ENCODE measurements at places on chromosomes 5 and 9.
A peak's percentile ranks its signal among the peaks of the same experiment; 100 is the strongest.

DNA sequence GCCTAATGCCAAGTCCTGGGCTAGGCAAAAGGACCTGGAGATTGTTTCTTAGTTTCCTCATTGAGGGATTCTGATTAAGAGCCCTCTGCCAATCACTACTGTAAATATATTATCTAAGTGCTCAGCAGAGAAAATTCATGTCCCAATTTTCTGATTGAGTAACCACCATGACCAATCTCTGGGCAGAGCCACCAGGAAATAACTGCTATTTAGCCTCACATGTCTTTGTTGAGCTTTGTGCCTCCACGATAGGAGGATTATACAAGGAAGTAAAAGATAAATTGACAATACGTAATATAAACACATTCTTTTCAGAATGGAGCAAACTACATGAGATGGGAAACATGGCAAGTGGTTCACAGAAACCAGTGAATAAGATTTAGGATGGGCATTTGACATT is 396.1 kb upstream of the PAPPA start:
- DNase-seq: no peak

GRCh38 chr5:174532455-174533453 is 191.6 kb upstream of the MSX2 start:
- DNase-seq: no peak

GRCh38 chr9:126301985-126302603 is 24.5 kb upstream of the MVB12B start:
- DNase-seq: peak; percentile 76

DNA sequence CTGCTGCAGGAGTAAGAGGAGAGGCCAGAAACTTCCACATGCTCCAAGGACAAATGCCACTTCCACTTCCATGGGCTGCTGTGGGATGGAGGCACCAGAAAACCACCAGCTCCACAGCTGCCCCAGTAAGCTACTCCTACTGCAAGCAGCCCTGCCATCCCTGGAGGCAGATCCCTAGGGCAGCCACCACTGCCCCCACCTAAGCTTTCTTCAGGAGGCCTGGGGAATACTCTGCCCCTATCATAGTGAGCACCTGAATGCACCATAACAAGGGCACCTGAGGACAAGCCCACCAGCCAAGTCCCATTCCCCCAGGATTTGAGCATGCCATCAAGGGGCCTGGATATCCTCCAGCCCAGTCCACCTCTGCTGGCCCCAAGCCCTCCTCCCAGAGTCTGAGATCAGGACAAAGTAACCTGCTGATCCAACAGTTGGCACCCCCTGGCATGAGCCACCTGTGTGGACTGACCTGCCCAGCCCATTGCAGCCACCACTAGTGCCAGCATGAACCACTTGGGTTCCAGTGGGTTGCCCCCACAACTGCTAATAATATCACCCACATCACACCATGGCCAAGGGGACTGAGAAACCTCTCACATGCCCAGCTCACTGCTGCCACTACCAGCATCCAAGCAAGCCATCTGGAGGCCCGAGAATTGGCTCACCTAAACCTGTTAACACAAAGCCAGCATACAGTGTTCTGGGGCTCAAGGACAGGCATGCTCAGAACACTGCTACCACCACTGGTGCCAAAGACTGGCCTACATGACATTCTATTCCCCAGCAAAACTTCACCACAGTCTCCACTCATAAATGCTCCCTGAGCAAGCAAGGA is 480.1 kb downstream of the CDH12 start:
- no peak for DNase-seq

DNA sequence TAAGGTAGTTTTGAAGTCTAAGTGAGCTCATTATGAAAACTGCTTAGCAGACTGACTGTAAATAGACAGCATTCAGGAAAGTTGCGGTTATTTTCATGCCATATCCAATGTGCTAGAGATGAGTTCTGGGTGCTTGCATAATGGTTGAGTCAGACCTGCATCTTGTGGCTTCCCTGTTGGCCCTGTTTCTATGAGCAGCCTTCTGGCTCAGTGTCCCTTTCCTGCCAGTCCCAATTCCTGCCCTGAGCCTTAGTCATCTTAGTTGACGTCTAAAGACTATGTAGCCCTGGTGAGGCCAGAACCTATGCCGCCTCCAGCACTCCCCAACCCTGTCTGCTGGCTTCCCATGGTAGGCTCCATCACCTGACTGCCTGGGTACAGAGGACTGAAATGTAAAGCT is 76.3 kb upstream of the TNFSF8 start:
- DNase-seq: no peak

DNA sequence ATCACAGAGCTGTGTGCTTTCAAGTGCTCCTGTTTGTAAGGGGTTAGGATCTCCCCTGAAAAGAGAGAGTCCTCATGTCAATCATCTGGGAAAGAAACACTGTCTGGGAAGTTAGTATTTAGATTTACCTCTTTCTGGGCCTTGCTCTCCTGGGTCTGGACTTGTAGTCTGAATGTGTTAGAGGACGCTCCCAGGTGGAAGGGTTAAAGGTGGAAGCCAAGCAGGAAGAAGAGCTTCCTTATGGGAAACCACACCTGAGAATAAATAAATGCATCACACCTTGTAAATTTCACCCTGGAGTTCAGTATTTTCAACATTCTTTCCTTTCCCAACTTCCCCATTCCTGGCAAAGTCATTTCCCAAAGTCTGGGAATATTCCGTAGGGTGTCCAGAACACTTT is 1.3 kb downstream of the PLGRKT start:
- no peak for DNase-seq

GRCh38 chr9:105119156-105119555 is 125.3 kb upstream of the SLC44A1 start:
- DNase-seq: no peak

DNA sequence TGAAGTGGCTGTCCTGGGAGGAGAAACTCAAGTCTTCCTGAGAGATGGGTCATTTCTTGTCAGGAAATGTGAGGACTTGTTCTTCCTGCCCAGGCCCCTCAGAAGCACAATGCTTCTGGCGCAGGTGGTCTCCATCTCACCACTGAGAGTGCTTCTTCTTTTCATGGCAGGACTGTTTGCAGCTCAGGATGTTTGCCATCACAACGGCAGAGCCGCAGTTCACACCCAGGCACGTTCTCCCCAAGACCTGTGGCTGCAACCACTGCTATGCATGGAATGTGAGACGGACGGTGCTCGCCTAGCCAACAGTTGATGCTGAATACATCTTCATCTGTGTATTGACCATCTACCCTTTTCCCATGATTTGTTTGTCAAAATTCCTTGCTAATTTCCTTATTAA is 216.3 kb downstream of the GADD45G start:
- DNase-seq: no peak

GRCh38 chr9:120443976-120444375 is 136.0 kb downstream of the CDK5RAP2 start:
- no peak for DNase-seq

- no peak for DNase-seq
These were observed 172.7 kb downstream of the TRIM32 start for GRCh38 chr9:116859763-116860162.

DNA sequence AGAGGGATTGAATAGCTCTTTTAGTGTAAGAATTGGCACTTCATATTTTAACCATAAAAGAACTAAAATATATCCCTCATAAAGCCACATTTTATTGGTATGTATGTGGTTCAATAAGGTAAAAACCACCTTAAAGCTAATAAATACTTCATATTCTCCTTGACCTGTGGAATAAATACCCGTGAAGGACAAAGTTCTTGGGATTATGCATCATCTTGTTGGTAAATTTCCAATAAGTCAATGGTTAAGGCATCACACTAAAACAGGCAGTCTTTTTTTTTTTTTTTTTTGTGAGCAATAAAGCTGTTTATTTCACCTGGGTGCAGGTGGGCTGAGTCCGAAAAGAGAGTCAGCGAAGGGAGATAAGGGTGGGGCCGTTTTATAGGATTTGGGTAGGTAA is 161.9 kb downstream of the SNCAIP start:
- no peak for DNase-seq

- DNase-seq: no peak
These were observed 163.9 kb upstream of the CLINT1 start for GRCh38 chr5:158022837-158023236.

DNA sequence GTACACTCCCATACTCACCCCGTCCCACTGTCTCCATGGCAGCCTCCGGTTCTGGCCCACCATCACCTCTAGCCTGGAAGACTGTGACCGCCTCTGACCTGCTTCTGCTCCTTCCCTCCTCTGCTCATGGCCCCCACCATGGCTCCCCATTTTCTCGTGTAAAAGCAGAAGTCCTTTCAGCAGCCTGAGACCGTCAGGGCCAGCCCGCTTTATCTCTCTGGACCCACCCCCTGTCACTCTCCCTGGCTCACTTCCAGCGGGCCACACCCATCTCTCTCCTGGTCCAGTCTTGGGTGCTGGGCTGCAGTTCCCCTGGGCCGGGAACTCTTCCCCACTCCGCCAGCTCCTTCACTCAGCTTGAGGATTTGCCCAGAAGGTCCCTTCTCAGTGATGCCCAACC is 96.0 kb upstream of the RUFY1 start:
- no peak for DNase-seq

GRCh38 chr5:20446121-20446520 is 458.1 kb upstream of the CDH18 start:
- DNase-seq: no peak

GRCh38 chr5:4387290-4387689 is 752.8 kb upstream of the ADAMTS16 start:
- DNase-seq: no peak

- no peak for DNase-seq
These were observed 2.0 kb downstream of the CLK4 start for GRCh38 chr5:178624631-178625546.

- no peak for DNase-seq
These were observed 49.2 kb downstream of the ERP44 start for GRCh38 chr9:100049551-100049950.

DNA sequence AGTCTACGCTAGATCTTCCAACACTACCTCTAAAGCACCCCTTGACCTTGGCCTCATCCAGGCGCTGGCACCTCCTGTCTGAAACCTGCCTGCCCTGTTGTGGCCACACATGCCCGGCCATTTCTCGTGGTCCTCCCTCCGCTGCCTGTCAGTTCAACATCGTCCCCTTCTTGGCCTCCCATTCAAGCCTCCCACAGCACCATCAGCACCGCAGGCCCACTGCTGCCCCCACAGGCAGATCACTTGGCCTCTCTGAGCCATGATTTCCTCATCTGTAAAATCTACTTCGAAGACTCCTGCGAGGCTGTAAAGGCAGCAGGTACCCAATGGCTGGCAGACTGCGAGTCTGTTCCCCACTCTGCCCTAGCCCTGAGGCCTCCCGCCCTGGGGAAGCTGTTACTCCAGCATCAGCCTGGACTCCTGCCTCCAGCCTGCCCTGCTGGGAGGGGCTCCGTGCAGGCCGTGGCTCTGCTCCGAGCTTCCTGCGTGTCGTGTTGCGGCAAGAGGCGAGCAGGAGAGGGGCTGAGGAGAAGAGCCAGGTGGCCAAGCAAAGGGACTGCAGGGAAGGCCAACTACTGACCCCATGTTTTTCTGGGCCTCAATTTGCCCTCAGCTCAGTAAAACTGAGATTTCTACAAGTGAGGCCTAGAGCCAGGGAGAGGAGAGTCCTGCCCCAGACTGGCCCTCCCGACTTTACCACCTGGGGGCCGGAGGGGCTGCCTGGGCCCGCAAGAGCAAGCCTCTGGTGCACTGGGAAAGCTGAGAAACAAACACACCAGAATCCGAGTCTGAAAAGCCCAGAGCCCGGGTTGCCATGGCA is 70.5 kb upstream of the LRRTM2 start:
- DNase-seq: no peak

GRCh38 chr5:31196309-31196708 is 2.8 kb downstream of the CDH6 start:
- no peak for DNase-seq

DNA sequence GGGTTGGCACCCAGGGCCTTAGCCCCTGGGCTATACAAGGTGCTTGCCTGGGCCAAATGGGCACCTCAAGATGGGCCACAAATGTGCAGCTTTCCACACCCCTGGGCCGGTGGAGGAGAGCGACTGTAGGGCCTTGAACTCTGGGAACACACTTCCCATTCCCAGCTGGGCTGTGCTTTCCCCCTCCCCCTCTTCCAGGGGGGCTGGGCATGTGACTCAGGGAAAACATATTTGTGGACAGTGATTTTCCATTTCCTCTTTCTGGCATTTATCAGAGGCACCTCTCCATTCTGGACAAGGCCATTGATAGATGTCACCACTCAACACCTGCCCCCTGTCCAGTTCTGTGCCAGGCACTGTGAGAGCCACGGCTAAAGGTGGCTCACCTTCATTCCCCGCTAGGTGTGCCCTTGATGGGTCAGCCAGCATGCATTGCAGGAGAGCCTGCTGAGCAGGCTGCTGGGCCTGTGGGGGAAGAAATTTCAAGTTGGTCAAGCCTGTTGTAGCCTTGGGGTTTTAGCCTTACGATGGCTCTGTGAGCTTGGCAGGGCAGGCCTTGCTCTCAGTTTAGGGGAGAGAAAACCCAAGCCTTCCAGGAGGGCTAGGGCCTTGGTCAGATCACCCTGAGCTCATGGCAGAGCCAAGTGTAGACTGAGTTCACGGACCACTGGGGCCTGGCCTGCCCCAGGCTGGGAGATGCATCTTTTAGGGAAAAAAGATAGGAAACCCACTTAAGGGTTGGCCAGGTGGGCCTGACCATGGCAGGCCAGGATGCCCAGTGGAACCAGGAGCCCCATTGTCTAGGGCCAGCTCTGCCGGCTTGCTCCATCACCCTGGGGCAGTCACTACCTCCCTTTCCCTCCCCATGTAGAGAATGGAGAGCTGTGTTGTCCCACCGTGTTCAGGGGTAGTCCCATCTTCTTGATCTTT is 113.9 kb downstream of the DAB2IP start:
- DNase-seq: no peak

DNA sequence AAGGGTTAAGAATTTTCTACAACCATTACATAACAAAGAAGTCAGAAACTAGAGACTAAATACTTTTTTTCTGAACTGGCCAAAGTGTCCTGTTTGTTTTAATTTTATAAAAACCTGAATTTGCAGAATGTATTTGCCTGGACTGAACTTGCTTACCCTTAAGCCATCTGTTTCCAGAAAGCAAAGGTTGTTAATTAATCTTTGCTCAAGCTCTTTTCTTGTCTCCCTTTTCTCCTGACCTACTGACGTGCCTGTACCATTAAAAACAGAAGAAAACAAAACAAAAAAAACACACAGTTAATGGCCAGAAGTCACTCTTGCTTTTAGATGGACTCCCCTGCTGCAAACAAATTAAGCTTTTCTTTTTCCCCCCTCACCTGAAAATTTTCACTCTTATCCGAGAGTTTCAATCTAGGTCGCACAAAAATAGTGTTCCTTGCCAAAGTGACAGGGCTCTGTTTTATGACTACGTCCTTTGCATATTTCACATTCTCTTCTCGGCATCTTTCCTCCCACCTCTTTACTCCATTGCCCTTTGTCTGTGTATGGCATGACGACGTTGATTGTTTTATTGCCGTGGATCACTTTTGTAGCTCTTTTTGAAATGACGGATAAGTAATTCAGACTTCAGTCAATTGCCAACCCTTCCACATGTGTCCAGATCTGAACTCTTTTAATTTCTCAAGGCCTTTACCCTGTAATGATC is 333.8 kb upstream of the GRIN3A start:
- DNase-seq: no peak

- DNase-seq: no peak
These were observed 57.6 kb downstream of the NLN start for GRCh38 chr5:65779643-65780042.

Measured in activated naive CD4-positive, alpha-beta T cell treated with anti-CD3 and anti-CD28 coated beads, Interleukin-2, amount 10 ng/mL, durations not matched to agents 7 days and 5 days (primary cell).